Left forelimb (tissue), 1 donor: ENCODE measurements at places on chromosomes 13 and 19.

DNA sequence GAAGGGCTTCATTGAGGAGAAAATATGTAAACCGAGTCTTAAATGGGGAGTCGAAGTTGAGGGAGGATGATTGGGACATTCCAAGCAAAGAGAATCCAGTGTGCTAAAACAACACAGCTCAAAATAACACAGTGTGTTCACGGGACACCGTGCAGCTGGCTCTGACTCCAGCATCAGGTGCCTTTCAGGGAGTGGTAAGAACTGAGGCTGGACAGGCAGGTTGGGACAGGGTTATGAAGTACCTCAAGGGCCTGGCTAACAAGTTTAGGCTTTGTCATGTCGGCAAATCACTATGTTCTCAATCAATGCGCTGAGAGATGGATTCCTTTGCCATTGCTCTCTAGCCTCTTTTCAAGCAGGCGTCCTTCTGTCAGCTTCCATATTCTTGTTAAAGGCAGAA is 27.5 kb upstream of the WDFY2 start:
- DNase-seq: no peak

GRCh38 chr13:99564386-99564785 is 63.1 kb downstream of the TM9SF2 start:
- DNase-seq: no peak

DNA sequence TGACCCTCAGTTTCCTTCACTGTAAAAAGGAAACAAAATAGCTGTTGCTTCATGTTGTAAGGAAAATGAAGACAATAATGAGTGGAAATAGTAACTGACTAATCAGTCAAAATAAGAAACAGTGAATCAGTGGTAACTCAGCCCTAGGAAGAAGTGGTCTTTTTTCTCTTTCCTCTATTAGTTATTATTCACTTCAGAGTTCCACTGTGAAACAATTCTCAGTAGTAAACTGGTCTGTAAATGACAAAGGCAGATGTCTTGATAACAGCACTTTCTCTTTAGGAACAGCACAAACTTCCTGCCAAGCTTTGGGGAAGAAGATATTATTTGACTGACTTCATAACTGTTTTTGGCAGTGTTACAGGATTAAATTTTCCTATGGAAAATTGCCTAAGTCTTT is 600.5 kb upstream of the KLHL1 start:
- DNase-seq: no peak

DNA sequence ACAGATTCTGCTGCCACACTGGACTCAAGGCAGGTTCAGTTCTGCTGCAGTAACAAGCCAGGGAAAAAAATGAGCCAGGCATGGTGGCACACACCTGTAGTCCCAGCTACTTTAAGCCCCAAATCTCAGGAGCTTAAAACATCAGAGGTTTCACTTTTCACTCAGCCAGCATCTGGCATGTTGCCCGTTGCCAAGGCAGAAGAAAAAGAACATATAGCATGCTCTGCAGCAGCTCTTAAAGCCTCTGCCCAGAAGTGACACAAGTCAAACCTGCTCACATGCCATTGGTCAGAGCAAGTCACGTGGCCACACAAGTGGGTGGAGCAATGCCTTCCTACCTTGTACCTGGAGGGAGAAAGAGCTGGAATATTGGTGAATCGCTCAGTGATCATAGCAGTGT is 14.7 kb upstream of the ADGRE5 start:
- DNase-seq: no peak

GRCh38 chr13:112854321-112854720 is 114.7 kb upstream of the MCF2L start:
- peak; percentile 60 for DNase-seq

- no peak for DNase-seq
Measured at GRCh38 chr13:112061367-112062061, 5.4 kb upstream of the SOX1 start.

DNA sequence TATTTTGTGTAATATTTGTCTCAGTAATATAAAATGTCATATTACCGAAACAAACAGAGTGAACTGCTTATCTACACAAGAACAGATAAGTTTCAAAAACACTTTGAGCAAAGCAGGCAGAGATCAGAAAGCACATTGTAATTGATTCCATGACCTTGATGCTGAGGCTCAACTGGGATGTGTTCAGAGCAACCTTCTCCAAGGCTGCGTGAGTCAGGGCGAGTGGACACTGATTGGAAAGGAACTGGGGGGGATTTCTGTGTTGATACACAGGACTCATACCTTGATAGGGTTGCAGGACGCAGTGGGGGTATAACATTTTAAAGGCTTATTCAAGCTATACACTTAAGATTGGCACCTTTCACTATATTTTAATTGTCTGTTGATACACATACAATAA is 1136.3 kb downstream of the UQCRFS1 start:
- no peak for DNase-seq

- no peak for DNase-seq
Measured at GRCh38 chr13:97245011-97245410, 22.9 kb downstream of the MBNL2 start.

- no peak for DNase-seq
Measured at GRCh38 chr19:39188960-39189359, 7.8 kb upstream of the NCCRP1 start.

GRCh38 chr19:46115396-46116106 is 8.9 kb downstream of the IGFL3 start:
- no peak for DNase-seq

DNA sequence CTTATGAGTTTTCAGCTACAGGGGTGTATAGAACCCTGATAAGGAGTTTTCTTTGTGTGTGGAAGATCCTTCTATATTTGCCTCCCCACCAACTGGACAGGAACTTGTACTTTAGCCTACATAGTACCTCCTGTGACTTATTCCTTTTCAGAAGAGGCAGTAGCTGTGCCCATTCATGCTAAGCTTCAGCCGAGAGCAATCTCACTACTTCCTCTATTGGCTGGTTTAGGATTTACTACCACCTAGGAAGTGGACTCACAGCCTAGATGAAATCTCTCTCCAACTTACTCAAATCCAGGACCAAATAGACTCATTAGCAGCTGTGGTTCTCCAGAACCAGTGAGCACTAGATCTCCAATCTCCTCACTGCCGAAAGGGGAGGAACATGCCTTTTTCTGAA is 2.3 kb upstream of the REX1BD start:
- no peak for DNase-seq

GRCh38 chr19:30171795-30172612 is 200.2 kb upstream of the ZNF536 start:
- DNase-seq: no peak

DNA sequence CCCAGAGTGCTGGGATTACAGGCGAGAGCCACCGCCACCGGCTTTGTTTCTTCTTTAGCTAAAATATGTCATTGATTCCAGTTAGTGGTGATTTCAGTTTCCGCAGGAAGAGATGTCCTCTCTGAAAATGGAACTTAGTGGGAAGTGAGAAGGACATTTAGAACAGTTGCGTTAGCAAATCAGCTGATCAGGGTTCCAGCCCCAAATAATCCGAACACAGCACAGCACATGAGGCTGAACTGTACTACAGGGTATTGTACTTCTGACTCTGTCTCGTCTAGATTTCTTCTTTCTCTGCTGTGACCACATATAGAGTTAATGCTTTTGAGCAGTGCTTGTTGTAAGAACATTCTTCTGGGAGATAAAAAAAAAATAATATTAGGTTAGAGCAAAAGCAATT is 314.4 kb downstream of the MYO16 start:
- no peak for DNase-seq

- DNase-seq: no peak
Measured at GRCh38 chr13:74251778-74252519, 117.7 kb upstream of the KLF12 start.

GRCh38 chr13:31032528-31033113 is 100.2 kb downstream of the TEX26 start:
- peak; percentile 61 for DNase-seq

DNA sequence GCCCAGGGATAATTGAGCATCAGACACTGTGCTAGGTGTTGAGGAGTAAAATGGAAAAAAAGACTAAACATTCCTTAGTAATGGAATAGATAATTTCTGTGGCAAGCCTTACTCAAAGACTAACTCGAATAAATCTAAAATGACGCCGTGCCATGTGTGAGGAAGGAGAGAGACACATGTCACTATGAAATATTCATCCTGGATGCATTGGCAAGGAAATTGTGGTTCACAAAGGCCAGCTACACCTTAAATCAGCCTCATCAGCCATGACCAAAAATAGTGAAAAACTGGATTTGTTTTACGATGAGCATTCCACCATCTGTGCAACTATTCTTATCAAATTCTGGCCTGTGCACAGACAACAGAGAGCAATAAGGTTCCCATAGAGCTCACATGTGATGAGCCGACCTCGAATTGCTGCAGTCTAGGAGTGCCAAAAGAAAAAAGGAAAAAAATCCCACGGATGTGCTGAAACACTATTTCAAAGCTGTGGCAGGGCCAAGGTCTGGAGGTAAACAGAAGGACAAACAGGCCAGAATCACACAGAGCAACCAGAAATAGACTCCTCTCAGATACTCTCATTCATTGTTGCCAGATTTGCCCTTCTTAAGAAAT is 505.7 kb downstream of the EFNB2 start:
- no peak for DNase-seq

DNA sequence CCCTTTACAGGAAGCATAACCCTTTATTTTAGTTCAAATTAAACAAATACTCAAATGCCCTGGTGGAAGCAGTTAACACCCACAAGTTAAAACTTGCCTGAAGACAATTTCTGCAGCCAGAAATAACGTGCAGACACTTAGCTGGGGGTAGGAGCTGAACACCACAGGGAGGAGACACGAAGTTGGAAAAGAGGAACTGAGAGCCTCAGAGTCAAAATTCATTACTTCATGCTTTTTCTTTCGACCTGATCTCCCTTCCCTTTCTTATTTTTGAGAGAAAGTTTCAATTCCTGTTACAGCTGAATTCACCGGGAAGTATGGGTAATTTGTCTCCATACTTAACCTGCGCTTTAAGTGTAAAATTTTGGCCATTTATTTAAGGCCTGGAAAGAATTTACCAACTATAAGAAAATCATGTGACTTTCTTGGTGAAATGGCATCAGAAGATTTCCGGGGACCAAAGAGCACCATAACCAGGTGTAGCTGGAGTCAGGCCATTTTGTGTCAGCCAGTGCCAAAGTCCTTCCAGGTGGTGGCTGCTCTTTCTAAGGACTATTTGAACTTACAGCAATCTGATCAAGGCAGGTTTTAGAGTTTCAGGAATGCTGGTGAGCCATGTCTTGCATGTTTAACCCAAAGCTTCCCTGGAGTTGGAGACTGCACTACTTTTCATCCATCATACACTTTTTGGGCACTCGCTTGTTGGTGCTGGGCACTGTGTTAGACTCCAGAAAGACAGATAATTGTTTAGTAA is 46.5 kb upstream of the RCBTB2 start:
- no peak for DNase-seq

GRCh38 chr19:47720669-47721422 is 7.6 kb downstream of the EHD2 start:
- DNase-seq: no peak

GRCh38 chr19:3694361-3695123 is 5.7 kb downstream of the PIP5K1C start:
- DNase-seq: no peak

DNA sequence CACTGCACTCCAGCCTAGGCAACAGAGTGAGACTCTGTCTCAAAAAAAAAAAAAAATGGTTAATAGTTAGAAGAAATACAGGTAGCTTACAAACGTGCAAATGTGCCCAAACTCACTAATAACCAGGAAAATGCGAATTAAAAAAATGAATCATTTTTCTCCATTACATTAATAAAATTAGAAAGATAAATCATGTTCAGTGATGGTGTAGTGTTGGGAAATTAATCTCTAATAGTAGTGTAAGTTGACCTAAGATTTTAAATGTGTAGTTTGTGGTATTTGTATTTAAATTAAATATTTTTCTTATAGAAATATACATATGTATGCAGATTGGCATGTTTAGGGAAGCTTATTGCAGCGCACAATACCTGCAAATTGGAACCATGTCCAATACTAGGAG is 57.6 kb downstream of the PCCA start:
- no peak for DNase-seq

GRCh38 chr13:39498471-39499114 is 104.4 kb downstream of the LHFPL6 start:
- no peak for DNase-seq

DNA sequence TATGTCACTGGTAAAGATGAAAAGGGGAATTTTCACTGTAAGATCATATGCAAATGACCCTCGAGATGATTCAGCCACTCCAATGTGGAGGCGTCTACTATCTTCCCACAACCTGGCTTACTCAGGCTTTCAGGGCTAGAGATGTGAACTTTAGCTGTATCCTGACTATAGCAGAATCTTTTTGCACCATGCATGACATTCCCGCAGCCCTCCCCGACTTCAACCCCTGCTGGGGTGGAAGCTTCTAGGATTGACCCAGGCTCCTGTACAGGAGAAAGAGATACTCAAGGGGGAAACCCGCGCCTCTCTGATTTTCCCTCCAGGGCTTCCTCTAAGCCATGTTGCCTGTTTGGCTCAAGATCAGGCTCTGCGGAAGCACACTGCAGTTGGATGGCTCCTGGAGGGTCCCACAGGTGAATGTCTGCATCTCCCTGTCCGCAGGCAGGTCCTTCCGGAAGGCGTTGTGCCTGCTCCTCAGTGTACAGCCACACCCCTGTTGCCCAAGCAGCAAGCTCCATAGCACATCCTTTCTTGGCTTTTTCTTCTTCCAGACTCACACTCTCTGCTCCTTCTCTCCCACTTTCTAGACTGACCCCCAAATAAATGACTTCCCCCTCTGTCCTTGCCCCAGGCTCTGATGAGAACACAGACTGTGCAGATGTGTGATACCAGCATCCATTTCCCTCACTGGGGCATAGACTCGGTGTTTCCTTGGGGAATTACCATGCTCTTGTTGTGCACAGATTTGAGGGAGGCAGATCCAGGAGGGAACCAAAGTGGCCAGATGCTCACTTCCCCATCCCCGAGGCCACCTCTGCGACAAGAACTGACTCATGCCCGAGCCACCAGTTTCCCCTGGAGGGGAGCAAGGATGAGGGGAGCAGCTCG is 29.1 kb upstream of the POP4 start:
- no peak for DNase-seq

GRCh38 chr13:37302686-37303085 is 197.2 kb upstream of the CSNK1A1L start:
- DNase-seq: no peak

DNA sequence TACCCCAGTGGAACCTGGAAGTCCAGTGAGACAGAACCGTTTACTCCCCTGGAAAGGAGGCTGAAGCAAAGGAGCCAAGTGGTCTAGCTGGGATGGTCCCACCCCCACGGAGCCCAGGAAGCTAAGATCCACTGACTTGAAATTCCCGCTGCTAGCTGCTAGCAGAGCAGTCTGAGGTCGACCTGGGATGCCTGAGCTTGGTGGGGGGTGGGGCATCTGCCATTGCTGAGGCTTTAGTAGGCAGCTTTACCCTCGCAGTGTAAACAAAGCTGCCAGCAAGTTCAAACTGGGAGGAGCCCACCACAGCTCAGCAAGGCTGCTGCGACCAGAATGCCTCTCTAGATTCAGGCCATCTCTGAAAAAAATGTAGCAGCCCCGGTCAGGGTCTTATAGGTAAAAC is 437.0 kb downstream of the SUCLA2 start:
- DNase-seq: no peak
